Substantia nigra (tissue), 51 donors: ENCODE measurements at places on chromosomes 7 and 10.

DNA sequence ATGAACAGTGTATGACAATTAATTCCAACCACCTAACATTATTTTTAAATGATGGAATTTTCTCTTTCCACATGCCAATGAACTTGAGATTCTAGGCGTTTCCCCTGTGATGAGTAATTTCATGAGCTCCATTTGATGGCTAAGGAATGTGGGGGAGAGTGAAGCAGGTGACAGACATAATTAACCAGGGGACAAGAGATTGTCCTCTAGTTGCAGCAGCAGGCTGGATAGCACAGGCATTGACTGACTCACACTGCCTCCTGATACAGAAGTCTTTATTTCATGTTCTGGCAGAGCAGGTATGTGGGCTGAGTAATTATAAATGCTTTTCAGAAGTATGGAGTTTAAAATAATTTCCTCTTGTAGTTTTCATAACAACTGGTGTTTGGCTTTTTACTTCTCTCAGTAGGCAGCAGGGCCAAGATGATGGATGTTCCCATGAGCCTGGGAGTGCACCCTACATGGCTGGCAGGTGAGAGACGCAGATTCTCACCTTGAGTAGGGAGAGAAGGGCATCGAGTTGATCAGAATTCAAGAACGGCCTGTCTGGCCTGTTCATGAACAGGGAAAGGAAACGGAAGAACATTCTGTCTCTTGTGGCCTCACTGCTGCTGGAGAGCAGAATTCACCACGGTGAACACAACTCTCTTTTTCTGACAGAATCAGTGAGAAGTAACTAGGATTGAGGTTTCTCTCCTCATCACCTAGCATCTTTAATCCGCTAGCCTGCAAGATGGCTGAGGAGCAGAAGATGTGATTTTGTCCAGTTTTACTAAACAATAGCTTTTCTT, 118.8 kb downstream of the AOAH start:
- DNase-seq = no peak

GRCh38 chr7:93046641-93047040, 71.1 kb downstream of the SAMD9 start:
- DNase-seq = no peak

DNA sequence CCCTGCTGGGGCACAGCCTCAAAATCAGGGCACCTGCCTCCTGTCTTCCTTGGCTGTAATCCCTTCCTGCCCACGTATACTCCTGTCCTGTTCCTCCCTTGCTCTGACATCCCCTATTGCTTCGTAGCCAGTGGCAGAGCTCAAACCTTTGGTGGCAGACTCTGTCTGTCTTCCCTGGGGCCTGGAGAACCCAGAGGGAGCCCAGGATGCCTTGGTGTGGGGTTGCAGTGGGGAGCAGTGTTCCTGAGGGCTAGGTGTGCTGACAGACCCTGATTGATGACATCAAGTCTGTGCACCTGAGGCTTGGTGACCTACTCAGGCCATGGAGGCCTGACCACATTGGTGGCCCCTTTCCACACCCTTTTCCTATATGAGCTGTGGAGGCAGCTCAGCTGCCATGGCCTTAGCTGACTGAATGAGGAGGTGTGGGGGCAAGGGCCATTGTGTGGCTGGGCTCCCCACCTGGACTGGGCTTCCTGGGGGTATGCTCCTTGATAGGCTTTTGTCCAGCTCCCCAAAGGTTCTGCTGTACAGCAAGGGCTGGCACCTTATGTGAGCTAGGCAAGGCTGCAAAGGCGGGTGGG, 5.4 kb upstream of the GCK start:
- DNase-seq = no peak

DNA sequence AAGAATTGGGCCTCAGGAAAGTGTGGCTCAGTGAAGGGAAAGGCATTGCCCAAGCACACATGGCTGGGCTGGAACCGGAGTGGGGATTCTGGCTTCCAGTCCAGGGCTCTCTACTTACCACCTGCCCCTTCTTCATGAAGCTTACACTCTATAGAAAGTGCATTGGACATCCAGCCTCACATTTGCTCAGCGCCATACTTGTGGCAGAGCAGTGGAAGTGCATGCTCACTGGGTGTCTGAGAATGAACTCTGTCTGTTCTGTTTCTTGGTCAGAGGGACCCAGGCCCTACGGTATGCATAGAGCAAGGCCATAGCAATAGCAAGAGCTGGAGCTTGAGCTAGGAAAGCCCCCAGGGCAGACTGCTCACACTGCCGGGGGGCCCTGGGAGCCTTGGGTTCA, 1253.5 kb downstream of the TYW1 start:
- no peak for DNase-seq

GRCh38 chr7:155204744-155205367, 92.8 kb upstream of the INSIG1 start:
- DNase-seq = no peak

DNA sequence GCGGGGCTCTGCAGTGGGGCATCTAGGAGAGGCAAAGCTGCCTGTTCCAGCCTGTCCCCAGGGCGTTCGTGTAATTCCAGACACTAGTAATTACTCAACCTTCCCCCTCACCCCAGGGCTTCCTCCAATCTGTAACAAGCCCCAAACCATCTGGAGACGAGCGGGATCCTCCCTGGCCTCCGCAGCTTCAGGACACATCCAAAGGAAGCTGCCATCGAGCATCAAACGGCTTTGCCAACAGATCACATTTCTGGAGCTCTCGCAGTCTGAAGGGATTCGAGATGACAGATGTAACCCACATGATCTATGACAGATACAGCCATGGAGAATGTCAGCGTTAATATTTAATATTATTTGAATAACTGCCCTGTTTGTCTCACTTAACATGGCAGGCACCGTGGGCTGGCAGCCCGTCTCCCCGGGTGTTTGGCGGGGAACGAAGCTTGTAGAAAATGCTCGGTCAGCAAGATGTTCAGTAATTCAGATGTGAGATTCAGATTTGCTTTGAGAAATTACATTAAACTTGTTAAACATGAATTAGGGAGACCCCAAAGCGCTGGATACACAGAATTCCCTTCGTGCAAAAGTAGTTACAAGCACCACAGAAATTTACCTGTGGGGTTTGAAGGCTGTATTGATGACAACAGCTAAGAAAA, 108.5 kb upstream of the C7orf33 start:
- no peak for DNase-seq

GRCh38 chr7:43482679-43483252, 100.1 kb upstream of the STK17A start:
- DNase-seq = no peak

DNA sequence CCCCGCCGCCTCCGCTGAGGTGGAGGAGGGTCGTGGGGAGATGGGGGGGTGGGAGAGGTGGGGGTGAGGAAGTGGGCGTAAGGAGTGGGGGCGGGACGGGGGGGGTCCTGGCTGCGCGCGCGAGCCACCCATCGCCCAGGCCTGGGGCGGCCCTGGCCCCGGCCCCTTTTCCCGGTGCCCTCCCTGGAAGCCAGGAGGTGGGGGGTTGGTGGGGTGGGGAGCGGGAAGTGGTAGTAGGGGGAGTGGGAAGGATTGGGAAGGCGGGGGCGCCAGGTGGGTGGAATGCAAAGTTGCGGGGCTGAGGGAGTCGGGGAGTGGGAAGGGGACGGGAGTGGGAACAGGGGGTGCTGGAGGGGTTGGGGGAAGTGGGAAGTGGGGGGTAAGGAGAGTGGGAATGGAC, 319 bp upstream of the MMD2 start:
- no peak for DNase-seq

- peak; percentile 36 for DNase-seq
Measured at GRCh38 chr10:84429926-84430520, 101.6 kb downstream of the CCSER2 start.

GRCh38 chr7:50359258-50359994, 54.9 kb downstream of the IKZF1 start:
- no peak for DNase-seq

DNA sequence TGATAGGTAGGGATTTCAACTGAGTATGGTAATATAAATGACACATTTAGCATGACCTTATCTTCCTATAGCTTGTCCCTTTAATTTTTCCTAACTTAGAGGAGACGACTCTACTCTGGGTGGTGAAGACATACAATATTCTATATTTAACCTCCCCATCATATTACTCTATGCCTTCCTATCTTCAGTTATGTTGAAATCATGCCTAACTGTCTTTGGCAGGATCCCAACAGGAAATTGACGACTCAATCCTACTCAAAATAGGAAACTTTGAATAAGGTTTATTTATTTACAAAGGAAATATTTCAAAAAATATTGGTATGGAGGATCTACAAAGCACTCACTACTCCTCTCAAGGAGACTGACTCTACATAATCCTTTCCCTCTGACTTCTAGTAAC, 24.1 kb upstream of the SEMA3A start:
- no peak for DNase-seq

GRCh38 chr10:110723224-110723891, 79.2 kb downstream of the RBM20 start:
- DNase-seq = no peak

DNA sequence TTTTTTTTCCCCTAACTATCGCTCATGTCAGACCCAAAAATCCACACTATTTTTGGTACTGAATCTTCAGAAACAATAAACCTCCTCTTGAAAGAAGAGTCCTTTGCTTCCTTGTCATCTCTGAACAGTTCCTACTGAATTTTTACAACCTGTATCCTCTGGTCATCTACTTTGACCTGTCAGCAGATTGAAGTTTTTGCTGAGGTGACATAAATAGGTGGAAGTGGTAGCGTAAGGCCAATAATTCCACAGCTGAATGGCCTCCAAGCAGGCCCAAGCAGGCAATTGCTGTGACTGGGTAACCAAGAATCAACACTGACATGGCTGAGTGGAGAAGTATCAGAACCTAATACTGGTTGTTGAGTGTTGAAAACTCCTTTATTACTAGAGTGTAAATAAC, 117.4 kb upstream of the MAGI2 start:
- DNase-seq = no peak

- DNase-seq = no peak
Measured at GRCh38 chr7:55534262-55534915, 37.9 kb downstream of the VOPP1 start.
